ENCODE measurements at places on chromosomes 7 and 10. TPM values are rescaled to one million over a fixed set of nuclear protein-coding genes. Genes with fewer than 3 reads are reported as not detected.

DNA sequence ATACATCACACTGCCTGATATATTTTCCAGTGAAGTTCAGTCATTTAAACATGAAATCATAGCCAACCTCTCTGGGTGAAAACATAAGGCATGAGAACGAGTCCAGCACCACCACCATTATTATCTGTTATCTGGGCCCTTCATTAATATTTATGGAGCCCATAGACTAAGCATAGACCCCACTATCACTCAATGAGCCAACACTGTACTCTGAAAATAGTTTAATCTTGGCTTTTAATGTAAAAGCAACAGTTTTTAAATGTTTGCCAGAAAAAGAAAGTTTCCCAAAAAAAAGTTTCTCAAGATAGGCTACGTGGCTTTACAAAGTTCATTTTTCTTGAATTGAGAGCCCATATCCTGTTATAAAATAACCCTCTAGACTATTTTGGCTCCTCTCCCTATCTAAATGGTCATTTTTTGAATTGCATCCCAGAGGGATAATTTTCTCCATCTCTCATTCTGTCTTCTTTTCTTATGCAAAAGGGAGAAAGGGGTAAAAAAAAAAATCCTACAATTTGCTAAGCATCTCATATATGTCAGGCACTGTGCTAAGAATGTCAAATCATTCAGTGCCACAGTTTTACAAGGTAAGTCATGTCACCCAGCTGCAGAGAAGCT, 66.1 kb downstream of the FZD1 start:
- no peaks in the 10 kb centered on the region for H3K27me3 ChIP-seq
- no peaks in the 10 kb centered on the region for H3K36me3 ChIP-seq
- no peak overlapping the region for H3K4me3 ChIP-seq
- no peak for DNase-seq

DNA sequence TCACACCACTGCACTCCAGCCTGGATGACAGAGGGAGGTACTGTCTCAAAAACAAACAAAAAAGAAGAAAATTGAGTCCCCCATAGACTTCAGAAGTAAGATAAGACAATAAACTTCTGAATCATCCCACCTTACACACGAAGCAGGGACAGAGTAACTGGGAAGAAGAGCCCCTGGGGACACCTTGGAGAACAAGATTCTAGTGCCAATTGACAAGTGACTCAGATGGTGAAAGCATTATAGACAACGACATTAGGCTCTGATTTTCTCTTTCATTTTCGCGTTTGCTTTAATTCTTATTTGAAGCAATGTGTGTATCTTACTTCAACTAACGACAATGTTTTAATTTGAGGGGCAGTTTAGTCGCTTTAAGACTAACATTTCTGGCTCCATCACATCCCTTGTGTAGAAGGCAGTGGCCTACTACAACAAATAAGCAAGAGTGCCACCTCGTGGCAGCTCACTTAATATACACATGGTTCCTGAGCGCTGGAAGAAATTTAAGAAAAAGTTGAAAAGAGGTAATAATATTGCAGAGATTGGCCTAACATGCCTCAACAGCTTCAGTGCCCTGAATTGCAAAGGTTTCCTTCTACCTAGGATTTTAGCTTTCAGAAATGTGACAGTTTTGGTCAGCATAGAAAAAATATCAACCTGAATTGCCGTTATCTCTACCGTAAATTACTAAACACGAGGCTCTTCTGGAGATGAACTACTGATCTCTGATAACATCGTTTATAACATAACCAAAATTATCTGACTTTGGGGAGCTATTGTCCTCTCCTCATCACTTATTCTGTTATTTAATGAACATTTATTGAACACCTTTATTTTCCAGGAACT, 36.7 kb downstream of the ASNS start:
- no peak overlapping the region for H3K4me3 ChIP-seq
- no peaks in the 10 kb centered on the region for H3K36me3 ChIP-seq
- DNase-seq, result peak; percentile 86
- H3K4me1 ChIP-seq, result no peaks in the 10 kb centered on the region
- H3K27ac ChIP-seq, result no peak overlapping the region

DNA sequence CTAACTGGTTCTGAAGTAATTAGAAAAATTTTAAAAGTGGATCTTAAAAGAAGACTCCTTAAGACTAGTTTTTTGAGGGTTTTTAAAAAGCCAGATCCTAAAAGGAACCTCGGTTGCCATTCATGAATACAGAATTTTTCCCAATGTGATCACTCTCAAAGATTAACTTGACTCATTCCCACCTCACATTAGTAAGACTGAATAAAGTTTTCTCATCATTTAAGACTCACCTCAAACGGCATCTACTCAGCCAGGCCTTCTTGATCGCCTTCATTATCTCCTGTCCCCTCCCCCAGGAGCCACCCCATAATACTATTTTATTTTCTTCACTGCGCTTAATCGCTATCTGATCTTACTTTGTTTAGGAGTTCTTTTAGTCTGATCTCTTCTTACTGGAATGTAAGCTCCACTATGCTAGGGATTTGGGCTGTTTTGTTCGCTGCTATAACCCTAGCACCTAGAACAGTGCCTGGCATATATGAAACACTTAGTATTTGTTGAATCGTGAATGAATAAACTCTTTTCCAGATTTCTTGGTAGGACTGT, 55.9 kb upstream of the PCGF5 start:
- no peak overlapping the region for H3K27ac ChIP-seq

- H3K36me3 ChIP-seq, result no peaks in the 10 kb centered on the region
- no peak overlapping the region for H3K4me3 ChIP-seq
- H3K27me3 ChIP-seq, result no peaks in the 10 kb centered on the region
- peaks cover 4% of the 10 kb centered on the region for H3K4me1 ChIP-seq
- DNase-seq, result no peak
- no peak overlapping the region for H3K27ac ChIP-seq
Observed at GRCh38 chr7:18541181-18541870, 45.8 kb downstream of the HDAC9 start.

Gene MPP7
- 8.0 TPM for total RNA-seq

Gene AGMO
- 0.42 TPM for total RNA-seq

Gene OR13A1
- total RNA-seq, result not detected

Gene GRM3
- total RNA-seq, result 1.9 TPM

Gene CYP2C19
- 0.35 TPM for total RNA-seq

Gene CD36
- total RNA-seq, result 1.8 TPM

Gene EEF1AKMT2
- total RNA-seq, result 38.0 TPM

Data from GM23338 (cell line).